ENCODE measurements at places on chromosomes 2 and 18.

GRCh38 chr2:238362626-238363025, 42.3 kb downstream of the TRAF3IP1 start:
- no peak for DNase-seq

GRCh38 chr2:177074099-177074710, 138.4 kb upstream of the HNRNPA3 start:
- no peak for DNase-seq

GRCh38 chr2:182069416-182069815, 83.8 kb downstream of the PPP1R1C start:
- no peak for DNase-seq

DNA sequence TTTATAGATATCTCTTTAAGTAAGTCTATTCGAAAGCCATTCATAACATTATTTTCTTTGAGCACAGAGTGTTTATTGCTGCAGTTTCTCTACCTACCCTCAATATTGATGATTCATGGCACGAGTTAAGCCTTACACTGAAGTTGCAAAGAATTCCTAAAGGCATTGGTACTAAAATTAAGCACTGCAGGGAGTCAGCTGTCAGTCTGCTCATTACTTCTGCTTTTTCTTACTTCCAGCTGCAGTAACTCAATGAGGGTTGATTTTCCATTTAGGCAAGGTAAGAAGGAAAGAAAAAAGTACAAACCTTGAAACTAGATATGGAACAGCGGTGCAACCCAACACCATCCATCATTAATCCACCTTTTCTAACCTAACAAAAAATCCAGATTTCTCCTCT, 65.2 kb downstream of the RNF152 start:
- no peak for DNase-seq

- peak; percentile 68 for DNase-seq
Observed at GRCh38 chr18:2641638-2642037, 13.9 kb upstream of the SMCHD1 start.

GRCh38 chr2:230781130-230781797, 68.6 kb downstream of the CAB39 start:
- peak; percentile 77 for DNase-seq

GRCh38 chr2:176421297-176422050, 152.2 kb downstream of the MTX2 start:
- no peak for DNase-seq

DNA sequence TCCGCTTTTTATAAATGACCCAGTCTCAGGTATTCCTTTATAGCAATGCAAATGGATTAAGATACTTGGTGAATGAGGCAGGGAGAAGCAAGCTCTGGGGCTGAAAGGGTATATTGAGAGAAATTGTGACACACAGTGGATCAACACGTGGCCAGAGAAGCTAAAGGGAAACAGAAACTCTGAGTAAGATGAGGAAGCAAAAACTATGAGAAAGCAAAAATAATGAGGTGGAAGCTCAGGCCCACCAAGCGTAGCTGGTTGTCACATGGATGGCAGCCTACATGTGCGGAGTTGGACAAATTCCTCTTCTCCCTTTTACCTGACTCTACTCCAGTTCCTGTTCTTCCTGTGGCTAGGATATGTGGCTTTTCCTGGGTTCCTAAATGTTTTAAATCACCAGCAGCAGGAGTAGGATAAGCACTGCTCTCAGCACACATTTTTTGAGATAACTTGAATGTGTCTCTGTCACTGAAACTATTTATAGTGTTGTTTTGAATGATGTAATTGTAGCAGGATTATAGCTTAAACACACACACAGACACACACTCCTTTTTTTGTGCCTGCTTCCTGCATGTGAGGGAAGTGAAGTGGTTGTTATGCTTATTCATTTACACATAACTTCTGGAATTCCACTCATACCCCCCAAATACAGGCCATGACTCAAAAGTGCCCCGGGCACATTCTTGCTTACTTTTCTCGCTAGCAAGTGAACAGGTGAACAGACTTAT, 30.1 kb upstream of the EPC2 start:
- DNase-seq, result no peak

DNA sequence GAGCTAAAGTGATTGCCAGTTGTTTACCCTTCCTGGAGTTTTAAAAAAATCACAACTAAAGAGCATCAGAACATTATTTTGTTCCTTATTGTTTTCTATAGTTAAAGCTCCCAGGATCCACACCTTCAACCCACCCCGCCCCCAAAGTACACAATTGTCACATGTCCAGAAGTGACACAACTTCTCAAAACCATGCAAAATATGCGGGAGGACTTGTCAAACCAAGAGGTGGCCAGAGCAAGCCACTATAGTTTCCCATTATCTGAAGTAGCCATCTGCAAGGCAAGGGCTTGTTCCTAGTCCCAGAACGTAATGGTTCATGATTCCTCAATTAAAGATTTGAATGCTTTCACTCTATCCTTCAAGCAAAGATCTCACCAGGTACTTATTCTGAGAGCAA, 9.9 kb upstream of the INO80C start:
- no peak for DNase-seq

DNA sequence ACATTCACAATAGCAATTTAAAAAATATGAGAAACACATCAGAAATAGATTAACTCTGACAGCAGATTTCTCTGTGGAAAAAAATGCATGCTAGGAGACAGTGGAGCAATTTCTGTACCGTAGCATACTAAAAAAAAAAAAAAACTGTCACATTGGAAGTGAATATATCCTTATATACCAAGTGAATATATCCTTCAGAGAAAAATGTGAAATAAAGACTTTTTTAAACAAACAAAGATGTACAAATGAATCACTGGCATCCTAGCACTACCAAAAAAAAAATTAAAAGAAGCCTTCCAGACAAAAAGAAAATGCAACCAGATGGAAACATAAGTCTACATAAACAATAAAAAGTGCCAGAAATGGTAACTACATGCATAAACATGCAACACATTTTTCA, 169.4 kb downstream of the NBAS start:
- DNase-seq, result no peak

DNA sequence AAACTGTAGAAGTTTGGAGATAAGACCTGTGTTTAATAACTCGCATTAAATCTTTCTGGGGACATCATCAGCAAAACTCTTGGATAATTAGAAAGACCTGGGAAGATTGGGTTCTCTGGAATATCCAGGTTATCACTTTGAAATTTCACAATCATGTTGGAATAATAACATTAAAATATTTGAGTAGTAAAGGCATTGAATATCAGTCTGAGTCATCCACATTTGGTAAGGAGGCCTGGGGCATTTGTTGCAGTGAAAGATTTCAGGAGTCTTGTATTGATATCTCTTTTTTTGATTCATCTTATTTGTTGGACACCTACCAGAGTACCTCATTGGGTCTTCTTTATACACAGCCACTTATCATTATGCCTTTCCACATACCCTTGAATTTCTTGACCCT, 95.9 kb downstream of the EPB41L5 start:
- DNase-seq, result no peak

DNA sequence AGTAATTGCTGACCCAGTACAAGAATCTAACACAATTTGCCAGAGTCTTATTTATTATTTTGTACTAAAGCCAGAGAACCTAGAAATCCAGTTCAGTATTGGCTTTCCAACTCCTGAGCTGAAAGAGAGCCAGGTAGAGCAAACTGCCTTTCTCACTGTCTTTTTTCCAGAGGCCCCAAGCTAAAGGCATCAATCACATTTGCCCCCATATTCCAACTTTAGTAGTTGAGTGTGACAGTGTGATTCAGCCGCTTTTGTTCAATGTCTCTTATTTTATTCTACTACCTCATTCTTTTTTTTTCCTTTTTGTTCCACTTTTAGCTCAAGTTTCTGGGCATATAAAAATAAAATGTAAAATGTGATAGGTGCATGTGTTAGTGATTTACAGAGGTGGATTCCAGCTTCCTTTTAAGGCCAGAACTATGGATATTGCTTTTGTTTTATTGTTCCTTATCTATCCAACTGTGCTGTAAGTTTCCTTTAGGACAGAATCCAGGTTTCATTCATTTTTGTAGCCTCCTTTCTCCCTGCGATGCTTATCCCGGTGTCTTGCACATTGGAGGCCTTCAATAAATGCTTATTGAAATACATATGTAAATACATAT, 153.0 kb downstream of the ZEB2 start:
- no peak for DNase-seq

- DNase-seq, result no peak
Observed at GRCh38 chr2:134504586-134505336, 214.0 kb downstream of the TMEM163 start.

GRCh38 chr2:168614172-168615018, 158.3 kb downstream of the CERS6 start:
- no peak for DNase-seq

GRCh38 chr18:37380546-37381110, 185.0 kb downstream of the CELF4 start:
- no peak for DNase-seq

- peak; percentile 81 for DNase-seq
Observed at GRCh38 chr2:69946351-69947324, 14.8 kb downstream of the ASPRV1 start.

DNA sequence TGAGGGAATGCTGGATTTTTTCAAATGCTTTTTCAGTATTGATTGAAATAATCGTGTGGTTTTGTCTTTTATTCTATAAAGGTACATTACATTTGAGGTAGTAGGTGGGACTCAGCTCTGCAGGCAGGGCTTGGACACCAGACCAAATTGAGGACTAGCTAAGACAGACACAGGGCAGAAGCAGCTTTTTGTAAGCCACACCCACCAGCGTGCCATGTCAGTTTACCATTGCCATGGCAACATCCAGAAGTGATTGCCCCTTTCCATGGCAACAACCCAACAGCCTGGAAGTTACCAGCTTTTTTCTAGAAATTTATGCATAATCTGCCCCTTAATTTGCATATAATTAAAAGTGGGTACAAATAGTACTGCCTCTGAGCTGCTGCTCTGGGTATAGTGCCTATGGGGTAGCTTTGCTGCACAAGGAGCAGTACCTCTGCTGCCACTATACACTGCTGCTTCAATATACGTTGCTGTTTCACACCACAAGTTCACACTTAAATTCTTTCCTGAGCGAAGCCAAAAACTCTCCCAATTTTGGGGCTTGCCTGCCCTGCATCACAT, 23.6 kb upstream of the VWA3B start:
- no peak for DNase-seq

- DNase-seq, result no peak
Observed at GRCh38 chr18:26164571-26164970, 30.9 kb downstream of the PSMA8 start.

GRCh38 chr2:3911882-3912455, 208.6 kb downstream of the DCDC2C start:
- DNase-seq, result no peak

- no peak for DNase-seq
Observed at GRCh38 chr2:110777531-110778311, 45.3 kb downstream of the ACOXL start.

DNA sequence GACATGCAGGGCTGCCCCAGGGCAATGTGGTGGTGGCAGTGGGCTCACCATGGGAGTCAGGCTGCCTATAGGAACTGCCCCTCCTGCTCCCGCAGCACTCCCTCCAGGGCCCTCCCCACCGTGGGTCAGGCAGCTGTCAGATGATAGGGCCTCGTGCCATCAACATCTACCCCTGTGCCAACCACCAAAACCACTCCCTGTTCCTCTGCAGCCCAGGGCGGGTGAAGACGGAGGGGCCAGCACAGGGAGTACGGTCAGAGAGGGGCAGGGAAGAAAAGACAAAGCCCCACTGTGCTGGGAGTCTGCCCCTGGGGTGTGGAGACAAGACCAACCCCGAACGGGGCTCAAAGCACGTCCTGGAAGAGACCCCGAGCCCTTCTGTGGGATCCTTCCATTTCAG, 97.4 kb downstream of the TNS1 start:
- DNase-seq, result no peak

- peak; percentile 45 for DNase-seq
Observed at GRCh38 chr2:85327160-85327821, 498 bp downstream of the TGOLN2 start.

DNA sequence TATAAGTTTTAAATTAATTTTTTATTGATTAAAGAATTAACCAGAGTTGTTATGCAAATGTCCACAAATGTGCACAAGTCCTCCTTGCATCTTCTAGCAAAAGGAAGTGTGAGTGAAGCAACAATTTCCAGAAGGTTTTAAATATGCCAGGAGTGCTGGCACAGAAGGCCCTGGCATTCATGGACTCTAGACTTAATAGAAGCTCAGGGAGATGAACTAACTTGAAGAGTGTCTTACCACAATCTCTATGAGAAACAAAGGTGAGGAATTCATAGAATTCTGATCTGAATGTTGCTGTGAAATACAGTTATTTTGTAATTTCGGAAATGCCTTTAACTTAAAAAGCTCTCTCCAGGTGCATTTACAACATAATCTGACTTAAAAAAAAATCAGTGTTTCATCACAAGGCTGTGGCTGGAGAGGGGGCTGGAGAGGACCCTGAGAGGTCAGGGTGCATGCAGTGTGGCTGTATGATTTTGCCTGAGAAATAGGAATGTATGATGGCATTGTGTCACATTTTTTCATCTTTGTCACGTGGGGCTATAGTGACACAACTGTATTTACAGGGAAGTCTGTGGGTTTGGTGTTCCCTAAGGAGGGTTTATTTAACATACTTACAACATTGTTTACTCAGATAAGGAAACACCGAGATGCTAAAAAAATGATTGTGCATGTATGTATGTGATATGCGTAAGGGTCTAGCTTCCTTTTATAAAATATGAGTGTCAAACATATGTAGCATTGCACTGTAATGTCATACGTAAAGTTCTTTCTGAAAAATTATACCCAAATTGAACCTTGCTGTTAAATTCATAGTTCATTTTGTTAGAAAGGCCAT, 66.2 kb downstream of the MAP4K4 start:
- no peak for DNase-seq

GRCh38 chr2:79612999-79613398, 100.1 kb downstream of the CTNNA2 start:
- no peak for DNase-seq

DNA sequence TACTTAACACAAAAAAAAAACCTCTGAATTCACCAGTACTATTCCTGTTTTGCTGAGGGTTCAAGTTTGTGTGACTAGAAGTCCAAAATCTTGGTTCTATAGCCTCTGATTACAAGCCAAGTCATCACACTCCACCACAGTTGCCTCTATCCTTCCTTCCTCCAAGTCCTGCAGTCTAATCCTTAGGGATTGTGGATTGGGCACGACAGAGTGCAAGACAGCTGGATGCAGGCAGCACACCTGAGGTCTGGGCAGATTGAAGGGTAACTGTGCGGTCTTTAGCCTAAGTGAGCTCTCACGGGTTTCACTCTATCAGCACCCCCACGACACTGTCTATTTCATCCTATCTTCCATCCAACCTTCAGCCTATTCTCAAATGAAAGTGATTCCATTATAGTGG, 299.4 kb upstream of the ID2 start:
- no peak for DNase-seq
